ENCODE measurements at places on chromosomes 2 and 18.

- DNase-seq, result no peak
Measured at GRCh38 chr2:10924441-10924840, 12.7 kb downstream of the KCNF1 start.

GRCh38 chr18:60982928-60983327, 350.3 kb upstream of the CDH20 start:
- DNase-seq, result no peak

DNA sequence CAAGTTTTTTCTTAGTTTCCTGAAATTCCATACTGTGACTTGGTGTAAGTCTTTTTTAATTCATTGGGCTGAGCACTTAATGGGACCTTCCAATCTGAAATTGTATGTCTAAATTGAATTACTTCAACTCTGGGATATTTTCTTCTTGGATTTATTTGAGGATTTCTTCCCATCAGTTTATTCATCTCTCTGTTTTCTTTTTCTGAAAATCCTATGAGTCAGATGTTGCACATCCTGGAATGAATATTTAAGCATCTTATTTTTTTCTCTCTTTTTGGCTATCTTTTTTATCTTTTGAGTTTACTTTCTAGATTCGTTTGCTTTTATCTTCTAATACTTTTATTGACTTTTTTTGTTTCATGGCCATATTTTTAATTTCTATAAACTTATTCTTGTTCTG, 55.4 kb upstream of the ACYP2 start:
- DNase-seq, result peak; percentile 60

DNA sequence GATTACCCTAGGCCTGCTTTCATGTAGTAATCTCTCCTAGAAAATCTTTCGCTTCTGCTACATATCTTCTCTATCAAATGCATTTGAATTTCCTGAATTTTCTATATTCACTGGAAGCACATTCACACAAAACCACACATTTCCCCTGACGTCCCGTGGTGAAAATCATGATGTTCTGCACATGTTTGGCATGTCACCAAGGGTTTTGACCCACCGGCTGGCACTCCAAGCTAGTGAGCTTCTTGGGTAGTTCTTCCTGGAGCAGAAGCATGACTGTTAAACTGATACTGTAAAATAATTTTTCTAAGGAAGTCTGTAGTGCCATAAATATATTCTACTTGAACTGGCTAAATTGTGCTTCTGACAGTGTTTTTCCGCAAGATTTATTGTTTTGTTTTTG, 510.1 kb upstream of the SLC8A1 start:
- peak; percentile 9 for DNase-seq

DNA sequence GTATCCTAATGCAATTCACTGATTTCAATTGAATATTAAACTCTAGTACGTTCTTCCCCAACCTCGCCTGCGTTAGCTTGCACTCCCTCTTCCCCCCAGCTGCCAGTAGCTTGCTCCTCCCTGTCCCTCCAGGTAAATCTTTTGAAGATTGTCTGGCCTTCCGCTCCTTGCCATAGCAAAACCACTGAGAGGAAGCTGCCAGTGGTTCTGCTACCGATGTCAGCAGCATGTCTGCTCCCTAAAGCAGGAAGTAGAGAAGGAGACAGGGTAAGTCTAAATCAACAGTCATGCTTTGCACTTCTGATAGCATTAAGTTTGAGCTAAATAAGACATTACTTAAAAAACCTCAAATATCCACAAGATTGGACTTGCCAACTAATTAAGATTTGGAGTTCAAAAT, 89.1 kb downstream of the SCN2A start:
- no peak for DNase-seq

Data from LHCN-M2 (cell line).